ENCODE measurements at places on chromosomes 6 and 20.

GRCh38 chr6:9647071-9647445 is 767.8 kb downstream of the TFAP2A start:
- no peak for DNase-seq

DNA sequence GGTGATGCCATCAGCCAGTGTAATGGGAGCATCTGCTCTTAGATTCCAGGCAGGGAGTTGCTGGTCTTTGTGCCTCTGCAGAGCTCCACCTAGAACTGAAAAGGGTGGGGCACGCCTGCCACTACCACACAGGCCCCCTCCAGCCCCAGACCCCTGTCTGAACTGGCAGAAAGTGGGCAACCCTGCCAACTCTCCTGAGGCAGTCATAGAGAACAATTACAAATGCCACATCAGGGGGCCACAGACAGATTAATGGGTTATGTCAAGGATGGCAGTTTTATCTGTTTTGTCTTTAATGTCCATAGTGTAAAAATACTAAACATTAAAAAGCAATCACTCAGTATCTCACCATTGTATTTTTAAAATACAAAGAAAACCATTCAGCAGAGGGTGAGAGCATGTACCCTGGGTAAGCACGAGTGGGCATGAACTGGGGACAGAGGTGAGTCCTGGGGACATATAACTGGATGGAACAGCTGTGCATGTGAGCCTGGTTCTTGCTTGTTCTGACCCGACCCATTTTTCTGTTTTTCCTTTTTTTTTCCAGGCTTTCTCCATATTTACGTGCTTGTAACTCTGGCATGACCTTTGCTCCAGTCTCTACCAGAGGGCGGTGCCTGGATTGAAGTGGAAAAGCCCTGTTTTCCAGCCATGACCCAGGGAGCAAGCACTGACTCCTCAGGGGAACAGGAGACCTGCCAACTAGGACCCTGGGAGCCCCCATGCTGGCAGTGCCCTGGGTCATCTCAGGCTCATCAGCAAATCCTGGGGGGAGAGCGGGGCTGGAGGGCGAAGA is 8.2 kb downstream of the TRAF3IP2 start:
- no peak for DNase-seq

- no peak for DNase-seq
Observed at GRCh38 chr6:35120746-35121145, 20.4 kb downstream of the TCP11 start.

- DNase-seq: no peak
Observed at GRCh38 chr6:169647637-169648036, 54.2 kb downstream of the WDR27 start.

DNA sequence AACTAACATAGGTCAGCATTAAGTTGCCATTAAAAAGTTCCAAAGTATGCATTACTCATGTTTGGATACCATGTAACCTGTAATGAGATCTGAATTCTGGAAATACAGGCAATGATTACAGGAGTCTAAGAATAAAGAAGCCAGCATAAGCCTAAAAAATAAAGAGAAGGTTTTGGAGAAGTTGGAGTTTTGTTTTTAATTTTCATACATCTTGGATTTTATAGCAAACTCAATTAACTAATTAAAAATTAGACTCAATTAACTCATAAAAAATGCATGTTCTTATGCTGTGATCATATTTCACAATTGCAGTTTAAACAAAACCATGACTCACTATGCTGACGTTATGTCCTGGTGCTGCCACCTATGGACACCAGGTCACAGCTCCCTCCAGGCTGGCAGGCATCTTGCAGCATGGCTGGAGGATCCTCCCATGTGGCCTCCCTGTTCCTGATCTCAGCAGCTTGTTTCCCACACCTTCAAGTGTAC is 648.8 kb upstream of the AGPAT4 start:
- DNase-seq: peak; percentile 80

DNA sequence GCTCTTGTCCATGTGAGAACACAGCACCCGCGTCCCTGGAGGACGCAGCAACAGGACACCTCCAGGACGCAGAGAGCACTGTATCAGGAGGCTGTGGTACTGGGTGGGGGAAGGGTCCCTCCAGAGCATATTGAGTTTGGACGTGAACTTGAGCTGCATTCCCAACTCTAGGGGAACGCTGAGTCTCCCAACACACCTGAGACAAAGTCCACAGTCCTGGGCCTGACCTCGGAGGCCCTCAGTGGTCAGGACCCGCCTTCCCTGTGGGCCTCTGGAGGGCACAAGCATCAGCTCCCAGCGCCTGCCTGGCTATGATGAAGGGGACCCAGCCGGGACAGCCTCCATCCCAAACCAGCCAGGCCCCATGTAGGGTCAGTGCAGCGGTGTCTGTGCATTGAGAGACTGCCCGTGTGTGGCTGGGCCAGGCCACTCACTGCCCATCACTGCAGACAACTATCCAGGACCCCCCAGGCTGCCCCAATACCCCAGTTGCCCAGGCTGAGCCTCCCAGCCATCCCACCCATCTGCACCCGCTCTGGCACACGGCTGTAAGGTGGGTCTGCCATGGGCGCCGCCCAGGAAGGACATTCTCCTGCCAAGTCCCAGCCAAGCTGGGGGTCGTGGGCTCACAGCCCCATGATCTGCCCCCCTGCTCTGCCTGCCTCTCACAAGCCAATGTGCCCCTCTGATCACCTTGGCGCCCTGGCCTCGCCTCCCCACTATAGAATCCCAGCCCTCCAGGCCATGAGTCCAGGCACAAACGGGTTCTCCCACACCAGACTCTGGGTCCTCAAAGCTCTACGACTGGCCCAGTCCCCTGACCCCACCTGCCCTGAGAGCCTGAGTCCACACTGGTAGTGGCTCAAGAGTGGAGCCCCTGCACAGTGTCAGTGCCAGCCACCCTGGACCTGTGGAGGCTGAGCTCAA is 115.7 kb downstream of the TAF4 start:
- DNase-seq: no peak

DNA sequence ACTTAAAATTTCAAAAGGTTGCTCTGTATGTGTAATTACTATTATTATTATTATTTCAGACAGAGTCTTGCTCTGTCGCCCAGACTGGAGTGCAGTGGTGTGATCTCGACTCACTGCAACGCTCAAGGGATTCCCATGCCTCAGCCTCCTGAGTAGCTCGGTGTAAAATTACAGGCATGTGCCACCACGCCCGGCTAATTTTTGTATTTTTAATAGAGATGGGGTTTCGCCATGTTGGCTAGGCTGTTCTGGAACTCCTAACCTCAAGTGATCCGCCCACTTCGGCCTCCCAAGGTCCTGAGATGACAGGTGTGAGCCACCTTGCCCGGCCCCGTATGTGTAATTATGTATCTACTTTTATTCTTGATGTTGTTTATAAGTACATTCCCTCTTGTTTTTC is 65.3 kb upstream of the ZNF217 start:
- no peak for DNase-seq

- DNase-seq: no peak
Observed at GRCh38 chr6:157438611-157439111, 57.7 kb downstream of the ZDHHC14 start.

DNA sequence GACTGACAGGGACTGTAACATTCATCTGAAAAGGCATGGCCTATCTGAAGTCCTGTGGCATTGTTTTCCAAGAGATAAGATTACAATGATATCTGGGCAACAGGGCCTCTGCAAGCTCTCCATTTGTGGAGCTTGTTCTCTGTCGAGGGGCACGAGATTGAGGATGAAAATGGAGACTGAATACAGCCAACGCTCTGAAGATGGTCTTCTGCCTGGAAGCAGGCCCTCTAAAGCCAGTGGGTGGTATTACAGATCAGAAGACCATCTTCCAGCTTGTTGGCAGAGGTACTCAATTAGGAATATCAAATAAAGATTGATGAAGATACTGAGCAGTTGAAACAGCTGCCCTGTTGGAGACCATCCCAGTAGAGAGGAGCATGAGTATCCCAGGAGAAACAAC is 288.2 kb downstream of the CENPW start:
- DNase-seq: no peak

DNA sequence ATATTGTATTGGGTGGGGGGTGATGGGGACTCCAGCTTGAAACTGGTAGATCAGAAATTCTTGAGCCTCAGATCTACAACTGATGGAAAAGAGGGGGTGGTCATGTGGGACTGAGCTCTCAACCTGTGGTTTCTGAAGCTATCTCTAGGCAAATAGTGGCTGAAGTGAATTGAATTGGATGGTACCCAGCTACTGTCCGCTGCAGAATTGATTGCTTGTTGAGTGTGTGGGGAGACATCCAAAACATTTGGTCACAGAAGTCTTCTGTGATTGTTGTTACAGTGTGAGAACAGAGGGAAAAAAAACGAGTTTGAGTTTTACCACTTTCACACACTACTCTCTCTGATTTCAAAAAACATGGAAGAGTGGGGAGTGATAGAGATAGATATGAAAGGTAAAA is 14.8 kb downstream of the CDS2 start:
- DNase-seq: no peak

- no peak for DNase-seq
Observed at GRCh38 chr6:108677894-108678293, 117.2 kb downstream of the FOXO3 start.

- DNase-seq: peak; percentile 38
Observed at GRCh38 chr6:70956451-70957283, at the start of gene B3GAT2. B3GAT2 (minus strand) TSS chr6:70957060; CDS start chr6:70956429, 631 bp downstream.

GRCh38 chr6:106159531-106159940 is 73.4 kb downstream of the PRDM1 start:
- DNase-seq: peak; percentile 96

- DNase-seq: no peak
Observed at GRCh38 chr6:101585501-101585900, 192.0 kb downstream of the GRIK2 start.

DNA sequence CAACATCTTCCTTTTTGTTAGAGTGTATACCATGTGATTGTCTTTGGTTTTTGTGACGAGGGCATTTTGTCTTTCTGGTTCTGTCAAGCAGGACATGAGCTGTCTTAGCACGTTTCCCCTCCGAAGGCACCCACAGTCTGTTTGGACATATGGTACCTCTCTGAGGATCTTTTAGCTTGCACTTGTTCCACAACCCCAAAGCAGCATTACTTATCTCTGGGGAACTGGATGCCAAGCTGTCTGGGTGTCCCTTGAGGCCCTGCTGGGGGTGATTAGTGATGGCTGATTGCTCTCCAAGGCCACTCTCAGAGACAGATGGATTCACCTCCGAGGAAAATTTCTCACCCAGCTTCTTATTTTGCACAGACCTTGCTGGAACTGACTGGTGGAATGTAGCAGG is 445.0 kb upstream of the CHD6 start:
- DNase-seq: no peak

DNA sequence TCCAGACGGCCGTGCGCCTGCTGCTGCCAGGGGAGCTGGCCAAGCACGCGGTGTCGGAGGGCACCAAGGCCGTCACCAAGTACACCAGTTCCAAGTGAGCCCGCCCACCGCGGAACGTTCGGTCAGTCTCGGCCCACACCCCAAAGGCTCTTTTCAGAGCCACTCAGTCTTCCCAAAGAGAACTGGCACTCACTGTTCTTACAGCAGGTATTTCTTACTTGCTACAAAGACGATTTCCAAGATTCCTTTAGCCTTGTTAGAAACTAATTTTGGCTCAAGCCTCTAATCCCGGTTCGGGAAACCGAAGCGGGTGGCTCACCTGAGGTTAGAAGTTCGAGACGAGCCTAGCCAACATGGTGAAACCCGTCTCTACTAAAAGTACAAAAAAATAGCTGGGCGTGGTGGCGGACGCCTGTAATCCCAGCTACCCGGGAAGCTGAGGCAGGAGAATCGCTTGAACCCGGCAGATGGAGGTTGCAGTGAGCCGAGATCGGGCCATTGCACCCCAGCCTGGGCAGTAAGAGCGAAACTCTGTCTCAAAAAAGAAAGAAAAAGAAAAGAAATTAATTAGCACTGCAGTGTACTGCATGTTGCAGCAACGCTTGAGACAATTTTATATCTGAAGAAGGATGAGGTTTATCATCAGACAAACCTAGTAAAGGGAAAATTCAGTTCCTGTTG is 73.1 kb downstream of the OR2B2 start:
- peak; percentile 49 for DNase-seq

DNA sequence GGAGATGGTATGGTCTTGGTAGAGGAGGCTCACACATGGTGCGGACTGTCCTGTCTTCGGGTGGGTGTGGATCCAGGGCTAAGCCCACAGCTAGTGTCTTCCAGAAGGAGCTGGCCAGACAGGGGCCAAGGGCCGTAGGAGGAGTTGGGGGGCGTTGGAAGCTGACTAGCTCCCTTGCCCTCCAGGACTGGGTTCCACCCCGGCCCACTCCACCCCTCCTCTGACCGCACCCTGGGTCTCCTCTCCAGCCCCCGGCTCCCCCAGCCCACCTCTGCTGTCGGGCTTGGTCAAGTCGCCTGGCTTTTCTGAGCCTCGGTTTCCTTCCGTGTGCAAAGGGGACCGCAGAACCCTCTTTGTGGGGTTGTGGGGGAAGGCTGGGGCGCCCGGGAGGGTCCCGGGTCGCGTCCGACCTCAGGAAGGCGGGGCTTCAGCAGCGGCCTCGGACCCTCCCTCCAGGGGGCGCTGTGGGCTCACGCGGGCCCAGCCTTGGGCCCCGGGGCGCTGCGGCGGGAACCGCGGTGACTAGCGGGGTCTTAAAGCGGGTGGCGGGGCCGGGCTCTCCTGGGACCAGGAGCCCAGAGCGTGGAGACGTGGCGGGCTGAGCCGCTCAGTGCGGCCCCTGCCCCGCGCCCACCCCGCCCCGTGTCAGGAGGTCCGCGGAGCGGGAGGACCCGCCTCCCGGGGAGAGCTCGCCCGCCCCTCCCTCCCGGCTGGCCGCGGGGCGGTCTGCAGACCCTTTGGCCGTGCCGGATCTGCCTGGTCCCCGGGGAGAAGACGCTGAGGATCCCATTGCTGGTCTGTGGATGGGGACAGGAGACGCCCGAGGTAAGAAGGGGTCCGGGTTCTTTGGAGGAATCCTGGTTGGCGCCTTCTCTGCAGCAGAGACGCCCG is 5.4 kb downstream of the NPBWR2 start:
- DNase-seq: no peak

GRCh38 chr20:21031666-21032065 is 74.5 kb downstream of the LINC00237 start:
- no peak for DNase-seq

DNA sequence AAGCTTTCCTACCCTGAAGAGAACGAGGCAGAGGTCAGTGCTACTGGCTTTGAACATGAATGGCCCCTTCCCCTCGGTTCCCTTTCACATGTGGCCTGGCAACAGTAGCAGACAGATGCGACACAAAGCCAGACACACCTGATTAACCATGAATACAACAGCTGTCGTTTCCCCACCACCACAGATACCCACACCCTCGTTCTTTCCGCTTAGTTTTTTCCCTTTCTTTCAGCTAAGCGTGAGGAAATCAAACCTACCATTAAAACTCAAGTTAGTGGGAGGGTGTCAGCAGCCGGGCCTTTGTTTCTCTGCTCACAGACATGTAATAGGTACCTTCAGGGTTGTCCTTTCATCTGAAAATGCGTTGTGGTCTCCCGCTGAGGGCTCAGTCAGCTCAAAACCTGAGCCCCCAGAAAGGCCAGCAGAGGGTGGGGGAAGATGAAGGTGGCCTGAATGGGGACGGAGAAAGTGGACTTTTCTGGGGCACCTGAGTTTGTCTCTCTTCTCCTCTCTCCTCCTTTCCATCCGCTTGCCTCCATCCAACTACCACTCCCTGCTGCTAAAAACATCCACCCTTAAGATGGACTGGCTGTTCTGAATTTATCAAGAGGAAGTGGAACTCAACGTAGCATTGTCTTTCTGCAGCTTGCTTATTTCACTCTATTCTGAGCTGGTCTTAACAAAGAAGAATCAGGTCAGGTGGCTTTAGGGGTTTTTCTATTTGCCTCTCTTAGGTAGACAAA is 516.6 kb upstream of the JARID2 start:
- no peak for DNase-seq

Measured in astrocyte of the spinal cord (primary cell).